Activated CD4-positive, alpha-beta T cell treated with anti-CD3 and anti-CD28 coated beads, Interleukin-2, amount 10 ng/mL, durations not matched to agents 24 days and 14 days (primary cell): ENCODE measurements at places on chromosomes 1 and 21. TPM values are rescaled to one million over a fixed set of nuclear protein-coding genes. Genes with fewer than 3 reads are reported as not detected.

- H3K36me3 ChIP-seq, result peaks cover 70% of the 10 kb centered on the region
- DNase-seq, result peak; percentile 66
- H3K27ac ChIP-seq, result peak overlapping the region; percentile 14
Measured at GRCh38 chr21:31236528-31236927, 107.5 kb downstream of the TIAM1 start.

DNA sequence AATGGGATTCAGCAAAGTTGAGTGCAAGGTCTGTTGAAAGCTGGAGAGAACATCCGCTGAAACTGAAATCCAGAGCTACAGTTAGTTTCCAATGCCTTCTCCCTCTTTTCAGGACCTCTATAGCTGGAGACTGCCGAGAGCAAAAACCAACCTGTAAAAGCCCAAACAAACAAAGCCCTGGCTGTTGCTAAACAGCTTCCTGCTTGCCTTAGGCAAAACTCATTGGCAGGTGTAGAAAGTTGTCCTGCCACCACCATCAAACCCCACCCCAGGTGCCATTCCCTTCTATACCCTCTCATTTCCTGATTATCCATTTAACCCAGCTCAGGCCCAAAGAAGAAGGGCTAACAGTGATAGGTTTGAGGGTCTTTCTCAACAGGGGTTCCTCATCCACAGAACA, 24.7 kb downstream of the SCYL3 start:
- peaks cover 2% of the 10 kb centered on the region for H3K4me1 ChIP-seq
- H3K4me3 ChIP-seq, result no peak overlapping the region
- peaks cover 81% of the 10 kb centered on the region for H3K36me3 ChIP-seq
- DNase-seq, result no peak
- no peaks in the 10 kb centered on the region for H3K27me3 ChIP-seq

DNA sequence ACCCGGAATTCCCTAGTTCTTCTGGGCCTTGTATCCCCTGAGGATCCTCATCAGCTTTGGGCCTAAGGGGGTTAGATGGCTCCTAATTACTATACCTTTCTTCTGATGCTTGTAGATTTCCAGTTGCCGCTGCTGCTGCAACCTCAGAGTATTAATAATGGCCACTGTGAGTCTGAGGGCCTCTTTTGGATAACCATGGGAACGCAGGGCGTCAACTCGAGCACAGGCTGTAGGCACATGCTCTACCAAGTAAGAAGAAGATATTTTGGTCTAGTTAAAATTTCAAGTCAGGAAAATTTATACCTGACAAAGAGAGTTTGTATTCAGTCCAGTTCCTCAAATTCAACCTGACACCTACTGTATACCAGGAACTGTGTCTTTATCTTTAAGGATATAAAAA, 28.2 kb downstream of the UROD start:
- DNase-seq, result no peak
- H3K27ac ChIP-seq, result no peak overlapping the region
- H3K36me3 ChIP-seq, result no peaks in the 10 kb centered on the region
- no peak overlapping the region for H3K4me3 ChIP-seq
- no peaks in the 10 kb centered on the region for H3K27me3 ChIP-seq

GRCh38 chr1:111882986-111883560, 106.4 kb downstream of the KCND3 start:
- H3K4me3 ChIP-seq, result no peak overlapping the region
- DNase-seq, result no peak
- no peaks in the 10 kb centered on the region for H3K4me1 ChIP-seq
- peaks cover 17% of the 10 kb centered on the region for H3K27me3 ChIP-seq
- no peak overlapping the region for H3K27ac ChIP-seq

- no peak overlapping the region for H3K4me3 ChIP-seq
- no peak for DNase-seq
- H3K4me1 ChIP-seq, result no peaks in the 10 kb centered on the region
- H3K36me3 ChIP-seq, result no peaks in the 10 kb centered on the region
- no peaks in the 10 kb centered on the region for H3K27me3 ChIP-seq
- no peak overlapping the region for H3K27ac ChIP-seq
Measured at GRCh38 chr1:216528816-216529215, 105.6 kb upstream of the USH2A start.

The TNFAIP8L2 gene
- 29.4 and 32.5 TPM in 2 replicates for total RNA-seq
